ENCODE measurements at places on chromosomes 11 and 22. TPM values are rescaled to one million over a fixed set of nuclear protein-coding genes. Genes with fewer than 3 reads are reported as not detected.

- DNase-seq, result no peak
Measured at GRCh38 chr11:117796456-117796871, 552 bp downstream of the DSCAML1 start.

GRCh38 chr22:30990690-30991089, 21.6 kb downstream of the TUG1 start:
- no peak for DNase-seq

Gene MISFA
- 0.54 TPM for total RNA-seq

Gene TMEM191C
- total RNA-seq, result 1.3 TPM

DNA sequence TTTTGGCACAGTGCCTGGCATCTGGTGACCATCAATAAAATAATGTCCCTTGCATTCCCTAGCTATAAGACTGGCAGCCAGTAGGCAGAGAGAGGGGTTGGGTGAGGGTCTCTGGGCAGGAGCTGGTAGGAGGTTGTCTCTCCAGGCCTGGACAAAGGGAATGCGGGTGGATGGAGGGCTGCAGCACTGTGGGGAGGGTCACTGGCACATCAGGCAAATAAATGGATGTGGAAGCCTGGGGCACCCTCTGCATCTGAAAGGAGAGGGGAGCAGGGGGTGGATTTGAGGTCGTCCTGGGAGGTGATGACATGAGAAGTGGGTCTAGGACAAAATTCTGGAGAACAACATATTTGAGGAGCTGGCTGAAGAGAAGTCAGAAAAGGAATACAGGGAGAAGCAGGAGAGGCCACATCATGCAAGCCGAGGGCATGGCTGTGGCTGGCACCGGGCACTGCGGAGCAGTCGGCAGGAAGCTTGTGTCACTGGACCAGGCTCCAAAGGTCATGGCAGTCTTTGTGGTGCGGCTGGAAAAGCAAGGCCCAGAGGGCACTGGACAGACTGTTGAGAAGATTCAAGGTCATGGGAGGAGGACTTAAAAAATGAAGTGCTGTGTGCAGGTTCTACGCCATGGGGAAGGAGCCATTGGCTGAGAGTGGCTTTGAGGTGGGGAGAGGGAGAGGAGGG, 36.5 kb upstream of the THY1 start:
- no peak for DNase-seq

Gene CCDC116
- total RNA-seq, result 0.29 TPM

DNA sequence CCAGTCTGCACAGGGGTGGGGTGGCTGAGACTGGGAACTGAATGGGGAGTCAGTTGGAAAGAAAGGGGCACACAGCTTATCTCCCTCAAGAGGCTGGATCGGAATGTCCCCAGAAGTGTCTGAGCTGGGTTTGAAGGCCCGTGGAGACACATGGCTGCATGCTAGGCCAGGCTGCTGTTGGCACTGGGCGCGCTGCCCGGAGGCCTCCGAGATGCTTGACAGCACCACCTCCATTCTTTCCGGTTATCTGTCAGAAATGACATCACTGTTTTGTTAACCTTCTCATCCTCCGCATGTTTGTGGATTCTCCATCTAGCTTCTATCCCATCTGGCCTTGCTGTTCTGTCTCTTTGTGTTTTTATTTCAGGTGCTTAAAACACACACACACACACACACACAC, 85.5 kb downstream of the APIP start:
- no peak for DNase-seq

Gene MPEG1
- 0.62 TPM for total RNA-seq

DNA sequence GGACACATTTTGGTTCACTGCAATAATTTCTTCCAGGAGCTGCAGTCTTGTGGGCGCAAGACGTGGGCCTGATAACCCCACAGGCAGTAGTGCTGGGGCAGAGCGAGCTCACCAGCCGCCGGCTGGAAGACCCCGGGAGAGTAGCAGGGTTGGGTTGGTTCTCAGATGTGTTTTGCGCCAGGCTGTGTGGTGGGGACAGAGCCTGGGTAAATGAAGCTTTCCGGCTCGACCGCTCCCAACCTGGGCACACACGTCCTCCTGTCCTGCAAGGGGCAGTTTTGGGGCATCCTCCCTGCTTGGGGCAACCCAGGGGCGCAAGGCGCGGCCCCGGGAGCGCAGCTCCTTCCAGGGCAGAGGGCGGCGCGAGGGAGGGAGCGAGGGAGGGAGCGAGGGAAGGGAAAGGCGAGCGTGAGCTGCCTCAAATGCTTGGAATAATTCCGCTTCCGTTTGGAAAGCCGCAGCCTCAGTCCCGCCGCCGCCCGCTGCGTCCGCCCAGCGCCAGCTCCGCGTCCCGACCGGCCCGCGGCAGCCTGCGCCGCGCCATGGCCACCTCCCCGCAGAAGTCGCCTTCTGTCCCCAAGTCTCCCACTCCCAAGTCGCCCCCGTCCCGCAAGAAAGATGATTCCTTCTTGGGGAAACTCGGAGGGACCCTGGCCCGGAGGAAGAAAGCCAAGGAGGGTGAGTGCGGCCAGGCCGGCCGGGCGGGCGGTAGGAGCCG, at the start of gene PARVA:
Gene PARVA (plus strand): TSS at position 466 of the 718 bp plus-strand sequence. CDS start 77 bp downstream, at position 543.
- DNase-seq, result no peak

- DNase-seq, result no peak
Measured at GRCh38 chr11:57358543-57358961, 20.4 kb downstream of the P2RX3 start.

Gene ROBO3
- total RNA-seq, result 23.7 TPM

DNA sequence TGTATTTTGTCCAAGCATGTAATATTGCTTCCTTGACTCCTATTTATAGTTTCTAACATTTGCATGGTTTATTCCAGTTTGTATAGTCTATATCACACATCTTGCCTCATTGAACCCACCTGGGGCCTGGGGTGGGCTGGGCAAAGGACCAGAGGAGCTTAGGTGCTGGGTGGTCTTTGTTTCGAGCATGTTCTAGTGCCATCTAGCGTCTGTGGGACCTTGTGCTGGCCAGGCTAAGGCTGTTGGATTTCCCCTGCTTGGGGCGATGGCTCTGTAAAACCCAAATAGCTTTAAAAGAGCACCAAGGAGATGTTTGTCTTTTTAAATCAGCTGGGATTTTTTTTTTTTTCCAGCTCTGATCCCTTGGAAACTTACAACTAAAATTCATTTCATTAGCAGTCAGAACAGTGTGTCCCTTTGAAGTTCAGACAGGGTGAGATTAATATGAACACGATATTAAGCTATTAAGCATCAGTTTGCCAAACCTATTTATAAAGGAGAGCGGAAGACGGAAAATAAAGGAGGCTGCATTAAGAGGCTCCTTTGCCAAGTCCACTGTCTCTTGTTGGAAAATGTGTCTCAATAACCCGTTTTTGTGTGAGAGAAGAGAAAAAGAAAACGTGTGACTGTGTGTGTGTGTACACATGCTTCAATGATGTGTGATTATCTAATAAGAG, 157.4 kb downstream of the COMMD9 start:
- DNase-seq, result peak; percentile 3

Gene MOGAT2
- not detected for total RNA-seq

DNA sequence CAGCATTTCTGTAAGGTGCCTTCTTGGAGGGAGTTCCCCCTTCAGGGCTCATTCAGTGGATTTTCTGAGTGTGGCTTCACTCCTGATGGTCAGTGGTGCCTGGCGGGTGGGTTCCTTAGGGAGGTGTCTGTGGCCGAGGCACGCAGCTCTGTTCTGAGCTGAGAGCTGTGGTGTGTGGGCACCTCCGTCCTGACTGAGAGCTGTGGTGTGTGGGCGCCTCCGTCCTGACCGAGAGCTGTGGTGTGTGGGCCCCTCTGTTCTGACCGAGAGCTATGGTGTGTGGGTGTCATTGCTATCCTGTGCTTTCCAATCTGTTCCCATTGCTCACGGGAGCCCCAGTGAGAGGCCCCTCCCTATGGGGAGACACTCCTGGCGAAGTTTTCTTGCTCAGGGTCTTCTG, 39.8 kb downstream of the MUC6 start:
- DNase-seq, result no peak

DNA sequence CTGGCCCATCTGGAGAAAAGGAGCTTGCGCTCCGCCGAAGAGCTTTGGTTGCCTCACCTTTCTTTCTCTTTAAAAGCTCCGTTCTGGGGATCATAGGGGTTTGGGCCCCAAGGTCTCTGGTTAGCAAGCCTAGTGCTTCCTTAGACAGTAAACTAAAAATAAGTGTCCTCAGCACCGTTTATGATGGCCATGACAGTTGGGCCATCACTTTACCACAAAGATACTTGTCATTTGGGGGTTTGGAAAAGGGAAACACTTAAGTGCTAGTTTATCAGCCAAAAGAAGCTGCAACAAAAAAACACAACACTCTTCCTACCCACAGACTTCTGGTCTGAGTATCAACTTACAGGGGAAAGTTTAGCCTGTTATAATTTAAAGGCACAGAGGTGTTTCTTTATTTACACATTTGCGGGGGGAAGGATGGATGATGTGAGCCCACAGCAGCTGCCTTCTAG, 88.4 kb upstream of the CD44 start:
- DNase-seq, result no peak

Gene GDPD4
- total RNA-seq, result not detected

DNA sequence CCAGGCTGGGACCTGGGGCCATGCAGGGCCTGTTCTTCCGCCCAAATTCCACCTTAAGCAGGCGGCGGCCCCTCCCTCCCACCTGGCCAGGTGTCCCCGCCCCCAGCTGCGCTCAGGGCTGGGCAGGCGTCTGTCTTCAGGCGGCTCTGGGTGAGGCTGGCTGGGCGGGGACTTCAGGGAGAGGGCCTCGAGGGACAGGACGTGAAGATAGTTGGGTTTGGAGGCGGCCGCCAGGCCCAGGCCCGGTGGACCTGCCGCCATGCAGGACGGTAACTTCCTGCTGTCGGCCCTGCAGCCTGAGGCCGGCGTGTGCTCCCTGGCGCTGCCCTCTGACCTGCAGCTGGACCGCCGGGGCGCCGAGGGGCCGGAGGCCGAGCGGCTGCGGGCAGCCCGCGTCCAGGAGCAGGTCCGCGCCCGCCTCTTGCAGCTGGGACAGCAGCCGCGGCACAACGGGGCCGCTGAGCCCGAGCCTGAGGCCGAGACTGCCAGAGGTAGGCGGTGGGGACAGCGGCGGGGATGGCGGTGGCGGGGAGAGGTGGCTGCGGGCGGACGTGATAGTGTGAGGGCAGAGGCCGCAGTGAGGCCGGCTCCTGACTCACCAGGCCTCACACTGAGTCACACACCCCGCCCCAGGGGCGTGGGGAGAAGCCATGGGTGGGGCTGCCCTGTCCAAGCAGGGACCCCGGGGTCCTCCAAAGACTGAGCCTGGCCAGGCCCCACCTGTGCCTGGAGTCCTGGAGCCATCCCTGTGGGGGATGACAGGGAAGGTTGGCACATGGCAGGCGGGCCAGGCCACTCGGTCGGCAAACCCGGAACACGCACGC, at the start of gene PKP3:
Gene PKP3 (plus strand): TSS at position 176 of the 824 bp plus-strand sequence. CDS start 84 bp downstream, at position 260.
- no peak for DNase-seq

Gene HPS4
- 51.3 TPM for total RNA-seq

- no peak for DNase-seq
Measured at GRCh38 chr11:116488836-116489389, 283.9 kb downstream of the BUD13 start.

Gene MAPK8IP2
- 0.16 TPM for total RNA-seq
